Central memory CD4-positive, alpha-beta T cell (primary cell): ENCODE measurements at places on chromosomes 6 and 20.

DNA sequence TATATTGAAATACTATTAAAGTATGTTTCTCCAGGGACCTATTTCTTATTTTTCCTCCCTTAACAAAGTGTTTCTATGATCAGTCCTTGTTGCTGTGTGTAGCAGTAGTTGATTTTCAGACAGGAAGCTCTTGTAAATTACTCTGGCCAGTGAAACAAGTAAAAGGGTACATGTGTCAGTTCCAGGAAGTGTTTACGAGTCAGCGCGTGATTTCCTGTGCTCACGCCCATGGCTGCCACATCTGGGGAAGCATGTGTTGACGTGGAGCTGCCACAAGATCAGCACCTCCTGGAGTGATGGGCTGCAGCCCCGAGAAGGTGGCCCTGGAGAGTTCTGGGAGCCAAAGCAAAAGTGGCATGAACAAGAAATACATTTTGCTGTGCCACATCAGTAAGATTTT, 38.6 kb upstream of the GGTLC1 start:
- peak; percentile 85 for DNase-seq

- no peak for DNase-seq
Observed at GRCh38 chr20:6715401-6715941, 52.0 kb upstream of the BMP2 start.

DNA sequence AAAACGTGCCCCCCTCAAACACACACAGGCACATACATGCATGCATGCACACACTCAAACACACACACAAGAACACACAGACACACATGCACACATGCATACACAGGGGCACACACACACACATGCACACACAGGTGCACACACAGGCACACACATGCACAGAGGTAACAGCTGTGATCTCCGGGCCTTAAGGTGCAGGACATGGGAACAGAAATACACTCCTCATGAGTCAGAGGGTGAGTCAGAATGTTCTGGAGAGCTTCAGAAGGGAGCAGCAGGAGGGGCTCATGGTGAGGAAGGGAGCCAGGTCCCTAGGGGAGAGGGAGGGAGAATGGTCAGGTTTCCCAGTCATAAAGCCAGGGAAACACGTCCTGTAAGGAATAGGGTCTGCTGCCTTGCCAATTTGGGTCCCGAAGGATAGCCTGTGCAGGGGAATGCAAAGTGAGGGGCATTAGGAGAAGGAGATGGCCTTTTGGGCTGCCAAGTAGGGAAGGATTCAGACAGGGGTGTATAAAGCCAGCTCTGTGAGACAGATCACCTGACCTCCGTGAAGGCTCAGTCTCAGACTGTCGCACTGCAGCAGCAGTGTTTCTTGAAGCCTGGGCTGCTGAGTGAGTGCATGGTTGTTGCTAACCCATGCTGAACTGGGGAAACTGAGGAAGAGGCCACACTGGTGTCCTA, 123.9 kb downstream of the MAFB start:
- DNase-seq: no peak

GRCh38 chr20:20603339-20603990, 109.0 kb downstream of the RALGAPA2 start:
- DNase-seq: peak; percentile 7

- DNase-seq: no peak
Observed at GRCh38 chr6:37619641-37620040, 78.0 kb downstream of the MDGA1 start.

- DNase-seq: no peak
Observed at GRCh38 chr6:95240514-95240913, 336.8 kb upstream of the MANEA start.

DNA sequence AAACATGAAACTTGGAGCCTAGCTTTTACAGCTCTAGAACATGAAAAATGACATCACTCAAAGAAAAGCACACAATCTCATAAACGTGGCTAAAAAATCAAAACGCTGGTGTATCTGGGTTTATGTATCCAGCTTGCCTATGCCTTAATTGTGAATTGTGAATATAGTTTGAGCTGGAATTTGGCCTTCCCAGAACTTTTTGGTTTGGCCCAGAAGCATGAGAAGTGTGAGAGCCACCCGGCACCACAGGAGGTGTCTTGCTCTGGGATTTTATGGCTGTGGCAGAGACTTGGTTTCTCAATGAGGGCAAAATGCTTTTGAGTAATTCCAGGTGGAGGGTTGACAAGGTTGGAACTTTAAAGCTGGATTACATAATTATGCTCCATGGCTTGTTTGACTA, 69.2 kb downstream of the TIAM2 start:
- DNase-seq: no peak

GRCh38 chr6:140440223-140440835, 1065.9 kb upstream of the CITED2 start:
- no peak for DNase-seq

DNA sequence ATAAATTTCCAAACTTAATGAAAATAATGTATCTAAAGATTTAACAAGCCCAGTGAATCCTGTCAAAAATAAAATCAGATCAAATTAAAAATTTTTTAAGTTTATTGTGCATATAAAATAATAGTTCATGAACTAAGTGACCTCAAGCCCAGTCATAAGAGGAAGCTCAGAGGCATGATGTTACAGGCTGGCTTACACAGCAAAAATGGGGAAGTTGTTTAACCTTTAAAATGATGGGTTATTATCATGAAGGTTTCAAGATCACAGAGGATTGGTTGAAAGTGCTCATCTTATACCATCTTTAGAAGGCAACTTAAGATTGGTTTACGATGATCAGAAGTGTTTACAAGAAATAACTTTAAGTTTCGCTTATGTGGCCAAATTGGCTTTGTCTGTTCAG, 102.5 kb downstream of the PAK5 start:
- no peak for DNase-seq

DNA sequence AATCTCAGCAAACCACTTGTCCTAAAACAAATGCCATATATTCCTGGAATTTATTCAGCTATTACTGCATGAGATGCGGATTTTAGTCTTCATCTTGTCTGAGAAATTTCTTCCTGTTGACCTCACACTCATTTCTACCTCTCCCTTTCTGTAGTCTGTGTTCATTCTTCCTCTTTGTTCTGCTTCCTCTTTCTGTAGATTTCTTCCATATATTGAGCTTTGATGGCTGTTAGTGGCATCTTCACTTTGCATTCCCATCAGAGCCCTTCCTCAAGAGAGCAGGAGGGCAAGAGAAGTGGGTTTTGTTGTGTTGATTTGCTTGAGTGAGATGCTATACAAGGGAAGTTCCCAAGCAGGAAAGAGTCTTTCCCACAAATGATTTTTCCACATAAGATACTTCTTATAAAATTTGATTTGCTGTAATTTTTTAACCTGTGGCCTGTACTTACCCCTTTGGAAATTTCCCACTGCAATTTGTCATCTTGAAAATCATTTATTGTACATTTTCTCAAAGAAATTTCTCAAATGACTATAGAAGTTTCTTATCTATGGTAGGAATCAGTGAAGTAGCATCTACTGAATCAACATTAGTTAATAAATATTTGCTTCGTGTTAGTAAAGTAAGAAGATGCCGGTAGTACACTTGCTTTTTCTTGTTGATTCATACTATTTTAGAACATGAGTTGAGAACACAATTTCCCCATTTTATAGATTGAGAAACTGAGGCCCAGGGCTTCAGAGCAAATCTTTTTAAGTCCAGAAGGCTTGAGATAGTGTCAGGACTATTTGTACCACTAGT, 43.8 kb downstream of the MAP3K4 start:
- DNase-seq: no peak

DNA sequence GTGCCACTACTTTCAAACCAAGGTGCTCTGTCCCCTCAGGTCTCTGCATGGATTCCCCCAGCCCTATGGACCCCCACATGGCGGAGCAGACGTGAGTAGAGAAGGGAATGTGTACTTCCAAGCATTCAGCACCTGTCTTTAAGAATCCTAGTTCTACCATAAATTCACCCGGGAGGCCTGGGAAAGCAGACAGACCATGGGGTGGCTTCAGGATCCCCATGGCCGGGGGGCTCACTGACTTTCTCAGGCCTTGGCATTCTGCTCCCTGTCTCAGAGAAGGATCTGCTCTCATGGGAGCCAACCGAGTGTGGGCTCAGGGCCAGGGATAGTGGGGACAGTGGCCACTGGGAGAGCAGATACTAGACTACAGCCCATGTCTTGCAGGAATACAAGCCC, 2.3 kb downstream of the CDC25B start:
- no peak for DNase-seq

DNA sequence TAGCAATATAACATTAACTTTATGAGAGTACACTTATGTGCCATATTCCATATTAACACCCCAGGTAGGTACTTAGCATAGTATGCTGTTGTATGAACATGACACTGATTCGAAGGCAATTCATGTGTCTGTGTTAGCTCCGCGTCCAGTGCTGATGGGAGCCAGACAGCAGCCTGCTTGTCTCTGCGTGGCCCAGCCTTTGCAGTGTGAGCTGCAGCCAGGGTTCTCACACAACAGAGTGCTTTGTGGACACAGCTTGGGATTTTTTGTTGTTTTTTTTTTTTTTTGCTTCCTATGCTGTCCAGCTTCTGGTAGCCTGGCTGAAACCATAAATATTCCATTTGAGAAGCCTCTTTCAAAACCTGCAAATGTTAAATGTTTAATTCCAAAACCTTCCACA, 350.9 kb downstream of the SMOC2 start:
- no peak for DNase-seq

- no peak for DNase-seq
Observed at GRCh38 chr6:36666826-36667591, 11.5 kb upstream of the CDKN1A start.

GRCh38 chr20:60063739-60064380, 105.6 kb downstream of the CDH26 start:
- DNase-seq: no peak

DNA sequence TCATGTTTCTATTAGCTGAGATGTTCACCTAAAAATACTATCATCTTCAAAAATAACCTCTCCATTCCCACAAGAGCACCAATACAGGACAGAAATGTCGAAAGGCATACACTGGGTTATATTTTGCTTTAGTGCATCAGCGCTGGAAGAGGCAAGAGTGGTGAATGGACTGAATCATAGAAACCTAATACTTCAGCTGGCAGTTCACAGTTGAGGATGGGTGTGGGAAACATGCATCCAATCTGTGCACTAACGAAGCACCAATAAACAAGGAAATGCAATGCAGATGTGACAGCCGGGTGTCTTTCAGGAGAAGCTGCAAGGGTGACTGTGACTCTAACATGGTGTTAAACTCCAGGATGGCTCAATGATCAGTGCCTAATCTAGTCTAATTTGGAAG, 365.8 kb downstream of the ESR1 start:
- no peak for DNase-seq

DNA sequence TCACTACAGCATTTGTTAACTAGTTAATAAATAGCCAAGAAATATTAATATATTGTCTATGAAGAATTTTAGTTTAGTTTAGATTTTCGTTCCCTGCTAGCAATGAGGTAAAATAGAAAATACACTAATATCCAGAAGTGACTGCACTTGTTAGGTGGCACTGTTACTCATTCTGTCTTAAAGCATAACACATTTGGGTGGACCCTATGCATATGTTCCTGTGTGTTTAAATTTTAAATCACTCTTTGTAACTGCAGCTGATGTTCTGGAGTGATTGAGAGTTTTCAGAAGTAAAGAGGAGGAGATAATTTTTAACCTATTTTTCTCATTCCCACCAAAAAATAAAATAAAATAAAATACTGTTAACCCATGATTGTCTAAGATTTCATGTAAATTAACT, 73.9 kb upstream of the SOX4 start:
- no peak for DNase-seq

DNA sequence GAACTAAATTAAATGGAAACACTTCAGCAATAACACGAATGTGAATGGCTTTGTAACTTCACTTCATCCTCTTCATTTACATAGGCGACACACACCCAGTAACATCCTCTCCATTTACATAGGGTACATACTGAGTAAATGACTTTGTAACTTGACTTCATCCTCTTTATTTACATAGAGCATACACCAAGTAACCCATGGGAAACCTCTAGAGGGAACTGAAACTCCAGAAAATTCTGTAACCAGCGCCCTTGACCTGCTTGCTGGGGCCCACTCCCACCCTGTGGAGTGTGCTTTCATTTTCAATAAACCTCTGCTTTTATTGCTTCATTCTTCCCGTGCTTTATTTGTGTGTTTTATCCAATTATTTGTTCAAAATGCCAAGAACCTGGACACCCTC, 81.6 kb upstream of the OPRM1 start:
- no peak for DNase-seq

DNA sequence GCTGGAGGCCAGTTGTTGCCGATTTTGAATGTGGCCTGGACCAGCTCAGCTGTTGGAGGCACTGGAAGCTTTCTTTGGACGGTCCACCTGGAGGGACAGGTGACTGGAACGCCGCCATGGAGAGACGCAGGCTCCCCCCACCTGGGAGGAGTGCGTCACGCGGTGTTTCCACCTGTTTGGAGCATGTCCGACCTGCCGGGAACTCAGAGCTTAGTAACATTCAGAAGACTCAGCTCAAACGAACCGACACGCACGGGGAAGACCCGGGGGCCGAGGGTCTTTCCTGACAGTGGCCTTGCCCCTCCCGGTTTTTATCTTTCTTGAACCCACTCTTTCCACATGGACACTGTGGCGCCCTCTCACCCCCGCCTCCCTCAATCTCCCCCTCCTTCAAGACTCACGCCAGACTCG, 141.6 kb downstream of the SMOC2 start:
- no peak for DNase-seq

DNA sequence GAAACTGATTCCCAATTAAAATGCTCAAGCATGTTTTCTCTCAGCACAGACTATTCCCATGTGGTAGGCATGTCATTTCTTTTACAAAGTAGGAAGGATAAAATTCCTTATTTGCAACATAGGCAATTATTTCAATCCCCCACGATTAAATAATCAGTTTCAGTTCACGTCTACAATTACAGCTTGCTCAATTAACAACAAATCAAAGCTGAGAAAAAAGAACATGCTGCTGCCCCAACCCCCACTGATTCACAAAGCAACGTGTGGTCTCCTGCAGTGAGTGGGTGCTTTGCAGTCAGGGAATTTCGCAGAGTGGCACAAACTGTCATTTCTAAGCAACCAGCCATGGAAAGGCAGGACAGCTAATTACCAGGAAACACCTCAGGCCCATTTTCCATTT, 17.0 kb downstream of the RNASET2 start:
- DNase-seq: no peak

DNA sequence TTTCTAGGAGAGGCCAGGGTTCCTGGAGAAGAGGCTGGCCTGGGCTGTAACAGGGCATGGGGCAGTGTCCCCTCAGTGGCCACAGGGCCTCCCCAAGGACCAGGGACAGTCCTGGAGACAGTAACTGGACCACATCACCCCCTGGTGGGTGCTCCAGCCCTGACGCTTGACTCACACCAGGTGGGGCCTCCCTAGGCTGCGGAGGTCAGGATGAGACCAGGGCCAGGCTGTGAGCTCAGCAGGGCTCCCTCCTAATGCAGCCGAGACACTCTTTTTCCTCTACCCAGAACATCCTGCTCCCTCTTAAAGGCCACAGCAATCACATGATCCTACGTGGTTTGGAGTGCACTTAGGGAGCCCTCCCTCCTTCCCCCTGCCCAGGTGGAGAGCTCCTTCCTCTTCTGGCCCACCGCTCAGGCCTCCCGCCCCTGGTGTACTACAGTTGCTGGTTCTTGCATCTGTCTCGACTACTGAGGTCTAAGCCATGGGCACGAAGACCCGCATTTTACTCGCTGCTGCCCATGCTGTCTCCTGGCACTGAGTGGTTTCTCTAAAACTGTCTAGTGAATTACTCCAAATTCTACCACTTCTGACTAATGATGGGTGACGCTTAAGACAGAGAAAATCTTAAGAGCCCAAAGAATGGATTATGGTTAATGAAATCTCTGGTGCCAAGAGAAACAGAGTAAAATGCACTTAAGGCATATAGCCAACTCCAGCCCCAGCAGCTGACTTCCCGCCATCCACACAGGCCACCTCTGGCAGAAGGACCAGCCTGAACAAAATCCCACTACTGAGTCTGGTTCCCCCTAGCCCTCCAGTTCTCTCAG, 166.1 kb upstream of the CST7 start:
- DNase-seq: no peak

GRCh38 chr6:34938268-34938667, 49.2 kb downstream of the ANKS1A start:
- no peak for DNase-seq
